Inflammatory macrophage treated with lipopolysaccharide for 1 hour (primary cell): ENCODE measurements at places on chromosomes 16 and 17.

DNA sequence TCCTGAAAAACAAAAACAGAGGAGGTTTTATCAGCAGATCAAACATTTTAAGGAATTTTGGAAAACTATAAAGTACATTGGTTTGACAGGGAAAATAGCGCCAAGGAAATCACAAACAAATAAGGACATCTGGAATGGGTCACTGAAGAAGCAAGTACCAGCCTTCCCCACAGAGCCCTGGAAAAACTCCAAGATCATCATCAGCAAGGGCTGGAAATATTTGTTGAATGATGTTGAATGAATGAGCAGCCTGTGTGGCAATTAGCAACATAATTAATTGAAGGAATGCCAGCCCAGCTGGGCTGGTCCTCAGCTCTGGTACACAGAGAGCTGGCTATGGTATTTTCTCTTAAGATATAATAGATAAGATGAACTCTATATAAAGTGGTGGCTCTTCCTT lies 290.4 kb downstream of the HS3ST3A1 start:
- no peak for DNase-seq

DNA sequence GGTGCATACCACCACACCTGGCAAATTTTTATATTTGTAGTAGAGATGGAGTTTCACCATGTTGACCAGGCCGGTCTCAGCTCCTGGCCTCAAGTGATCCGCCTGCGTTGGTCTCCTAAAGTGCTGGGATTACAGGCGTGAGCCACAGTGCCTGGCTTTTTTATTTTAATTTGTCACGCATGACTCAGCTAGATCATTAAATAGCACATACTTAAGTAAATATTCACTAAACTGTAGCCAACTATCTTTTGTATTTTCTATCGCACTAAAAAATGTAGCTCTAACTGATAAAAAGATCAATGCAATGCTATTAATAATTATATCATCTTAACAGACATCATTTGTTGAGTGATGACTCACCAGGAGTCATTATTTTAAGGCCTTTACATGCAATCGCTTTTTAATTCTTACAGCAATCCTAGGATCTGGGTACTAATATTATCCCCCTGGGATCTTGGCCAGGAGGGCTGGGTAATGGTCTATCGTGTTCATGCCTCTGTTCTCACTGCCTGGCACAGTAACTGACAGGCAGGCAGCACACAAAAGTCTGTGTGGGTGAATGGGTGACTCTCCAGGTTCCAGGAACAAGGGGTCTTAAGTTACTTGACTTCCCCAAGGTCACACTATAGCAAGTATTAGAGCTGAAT lies 693.5 kb upstream of the EEF2KMT start:
- DNase-seq: no peak

DNA sequence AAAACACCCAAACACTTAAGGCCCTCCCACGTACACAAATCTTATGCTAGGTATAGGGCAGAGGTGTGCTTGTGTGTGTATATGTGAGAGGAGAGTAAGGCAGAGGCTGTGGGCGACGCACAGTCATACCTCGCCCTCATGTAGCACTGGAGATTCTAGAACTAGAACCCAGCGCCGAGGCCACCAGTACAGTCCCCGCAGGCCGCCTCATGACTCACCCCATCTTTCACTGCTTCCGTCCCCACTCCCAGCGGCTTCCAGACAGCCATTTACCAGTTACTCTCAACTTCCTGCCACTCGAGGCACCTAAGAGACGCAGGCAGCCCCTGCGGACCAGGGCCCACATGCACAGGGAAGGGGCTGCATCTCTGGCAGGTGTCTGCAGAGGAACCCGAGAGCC lies 23.2 kb upstream of the CYTH1 start:
- no peak for DNase-seq

GRCh38 chr17:73455050-73455687 lies 143.4 kb upstream of the CDC42EP4 start:
- no peak for DNase-seq

- no peak for DNase-seq
Measured at GRCh38 chr16:8183176-8184099, 406.9 kb downstream of the TMEM114 start.

GRCh38 chr17:45016823-45017222 lies 34.6 kb downstream of the DCAKD start:
- DNase-seq: no peak

DNA sequence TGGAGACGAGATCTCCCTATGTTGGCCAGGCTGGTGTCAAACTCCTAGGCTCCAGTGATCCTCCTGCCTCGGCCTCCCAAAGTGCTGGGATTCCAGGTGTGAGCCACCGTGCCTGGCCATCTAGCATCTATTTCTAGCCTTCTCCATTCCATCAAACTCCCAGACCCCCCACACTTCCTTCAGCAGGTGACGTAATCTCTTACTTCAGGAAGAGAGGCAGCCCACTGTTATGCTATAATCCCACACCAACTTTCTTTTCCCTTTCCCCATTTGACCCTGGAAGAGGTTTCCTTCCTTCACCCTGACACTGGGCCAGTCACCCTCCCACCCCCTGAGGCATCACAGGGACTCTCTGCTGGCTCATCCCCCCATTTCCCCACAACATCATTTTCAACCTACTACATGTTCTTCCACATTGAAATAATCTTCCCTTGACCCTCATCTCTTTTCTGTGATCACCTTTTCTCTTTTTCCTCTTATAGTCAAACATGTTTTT lies 7.6 kb downstream of the ITGA2B start:
- peak; percentile 10 for DNase-seq

DNA sequence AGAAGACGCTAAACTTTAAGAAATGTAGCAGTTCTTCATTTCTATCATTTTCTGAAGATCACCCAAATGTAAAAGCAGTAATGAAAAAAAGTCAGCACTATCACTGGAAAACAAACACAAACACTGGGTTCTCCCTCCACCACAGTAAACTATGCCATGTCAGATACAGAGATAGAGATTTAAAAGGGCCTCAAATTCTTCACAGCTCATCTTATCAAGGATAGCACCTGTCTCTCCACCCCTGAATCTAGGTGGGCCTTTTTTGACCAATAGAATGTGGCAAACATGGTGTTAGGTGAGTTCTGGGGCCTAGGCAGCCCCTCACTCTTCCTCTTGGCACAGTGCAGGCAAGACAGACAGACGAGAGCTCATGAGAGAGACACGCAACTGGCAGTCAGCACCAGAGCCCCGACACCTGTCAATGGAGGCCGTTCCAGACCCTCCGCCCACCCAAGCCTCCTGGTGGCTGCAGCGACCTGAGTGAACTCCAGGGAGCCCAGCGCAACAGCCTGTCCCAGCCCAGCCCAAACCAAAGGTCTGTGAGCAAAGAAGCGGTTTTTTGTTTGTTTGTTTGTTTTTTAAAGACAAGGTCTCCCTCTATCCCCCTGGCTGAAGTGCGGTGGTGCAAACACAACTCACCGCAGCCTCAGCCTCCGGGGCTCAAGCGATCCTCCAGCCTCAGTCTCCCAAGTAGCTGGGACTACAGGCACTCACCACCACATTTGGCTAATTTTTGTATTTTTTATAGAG lies 79.8 kb downstream of the TBC1D16 start:
- DNase-seq: no peak

DNA sequence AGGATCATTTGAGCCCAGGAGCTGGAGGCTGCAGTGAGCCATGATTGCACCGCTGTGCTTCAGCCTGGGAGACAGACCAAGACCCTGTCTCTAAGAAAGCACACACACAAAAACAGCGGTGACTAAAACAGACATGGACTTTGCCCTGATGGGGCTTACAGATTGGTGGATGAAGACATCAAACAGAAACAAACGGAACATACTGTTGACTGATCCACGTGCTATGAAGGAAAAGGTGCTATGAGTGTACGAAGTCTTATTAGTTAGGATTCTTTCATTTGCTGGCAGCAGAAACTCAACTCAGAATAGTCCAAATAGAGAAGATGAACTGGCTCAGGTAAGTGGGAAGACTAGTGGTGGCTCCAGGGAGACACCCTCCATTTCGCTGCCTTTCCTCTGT lies 309.8 kb upstream of the N4BP1 start:
- DNase-seq: no peak

DNA sequence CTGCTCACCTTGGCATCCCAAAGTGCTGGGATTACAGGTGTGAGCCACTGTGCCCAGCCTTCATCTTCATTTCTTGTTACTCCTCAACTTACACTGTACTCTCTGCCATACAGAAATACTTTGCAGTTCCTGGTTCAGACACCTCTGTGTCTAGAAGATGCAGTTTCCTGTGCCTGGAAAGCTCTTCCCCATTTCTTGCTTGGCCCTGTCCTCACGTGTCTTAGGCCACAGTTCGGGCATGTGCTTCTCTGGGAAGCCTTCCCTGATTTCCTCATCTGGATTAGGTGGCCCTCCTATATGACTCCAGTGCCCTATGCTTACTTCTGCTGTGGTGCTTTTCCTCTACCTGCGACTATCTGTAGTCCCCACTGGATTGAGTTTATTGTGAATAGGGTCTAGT lies 26.5 kb upstream of the CDR2 start:
- DNase-seq: peak; percentile 54

- DNase-seq: no peak
Measured at GRCh38 chr16:80936410-80936809, 70.3 kb downstream of the CMC2 start.

- DNase-seq: peak; percentile 91
Measured at GRCh38 chr17:43778337-43779144, at the start of gene DUSP3. TSS of gene DUSP3 (minus strand) at chr17:43778977. CDS start at chr17:43778924, 53 bp downstream.

DNA sequence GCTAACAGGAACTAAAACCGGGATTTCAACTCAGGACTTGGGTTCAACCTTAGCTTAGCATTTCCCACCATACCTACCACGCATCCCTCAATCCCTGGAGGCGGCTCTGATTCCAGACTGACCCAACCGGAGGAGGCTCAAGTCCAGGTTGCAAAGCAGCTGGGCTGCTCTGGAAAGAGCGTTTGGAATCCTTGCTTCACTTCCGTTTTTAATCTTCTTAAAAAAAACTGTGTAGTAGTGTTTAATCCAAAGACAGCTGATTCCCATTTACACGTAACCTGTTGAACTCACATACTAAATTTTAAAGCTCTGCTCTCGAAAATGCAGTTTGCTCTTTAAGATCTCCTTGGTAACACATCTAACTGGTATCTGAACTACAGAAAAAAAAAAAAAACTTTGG lies 50.0 kb downstream of the NXN start:
- no peak for DNase-seq

DNA sequence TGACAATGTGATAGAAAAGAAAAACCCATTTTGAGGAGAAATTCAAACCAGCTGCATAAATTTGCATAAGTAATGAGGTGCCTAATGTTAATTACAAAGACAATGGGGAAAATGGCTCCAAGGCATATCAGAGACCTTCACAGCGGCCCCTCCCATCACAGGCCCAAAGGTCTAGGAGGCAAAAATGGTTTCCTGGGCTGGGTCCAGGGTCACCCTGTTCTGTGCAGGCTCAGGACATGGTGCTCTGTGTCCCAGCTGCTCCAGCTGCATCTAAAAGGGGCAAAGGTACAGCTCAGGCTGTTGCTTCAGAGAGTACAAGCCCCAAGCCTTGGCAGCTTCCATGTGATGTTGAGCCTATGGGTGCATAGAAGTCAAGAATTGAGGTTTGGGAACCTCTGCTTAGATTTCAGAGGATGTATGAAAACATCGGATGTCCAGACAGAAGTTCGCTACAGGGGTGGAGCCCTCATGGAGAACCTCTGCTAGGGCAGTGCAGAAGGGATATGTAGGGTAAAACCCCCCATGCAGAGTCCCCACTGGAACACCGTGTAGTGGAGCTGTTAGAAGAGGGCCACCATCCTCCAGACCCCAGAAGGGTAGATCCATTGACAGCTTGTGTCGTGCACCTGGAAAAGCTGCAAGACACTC lies 40.6 kb downstream of the IKZF3 start:
- no peak for DNase-seq

GRCh38 chr16:51180719-51181502 lies 29.8 kb upstream of the SALL1 start:
- no peak for DNase-seq

DNA sequence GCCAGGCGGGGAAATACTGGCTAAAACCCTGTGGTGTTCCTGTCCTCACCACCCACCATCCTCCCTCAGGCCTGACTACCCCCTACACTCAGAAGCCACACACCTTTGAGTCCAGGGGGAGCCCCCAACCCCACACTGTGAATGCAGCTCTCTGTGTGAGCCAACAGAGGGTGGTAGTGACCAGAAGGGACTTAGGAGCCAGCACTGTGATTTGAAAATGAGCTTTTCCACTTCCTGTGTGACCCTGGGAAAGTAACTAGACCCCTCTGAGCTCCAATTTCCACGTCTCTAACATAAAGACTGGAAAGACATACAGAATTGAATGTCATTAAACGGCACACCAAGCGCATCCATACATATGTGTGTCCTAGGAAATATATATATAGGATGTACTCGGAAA lies 58.7 kb downstream of the SDK2 start:
- DNase-seq: no peak

GRCh38 chr17:72699545-72699944 lies 392.9 kb downstream of the SLC39A11 start:
- DNase-seq: no peak

DNA sequence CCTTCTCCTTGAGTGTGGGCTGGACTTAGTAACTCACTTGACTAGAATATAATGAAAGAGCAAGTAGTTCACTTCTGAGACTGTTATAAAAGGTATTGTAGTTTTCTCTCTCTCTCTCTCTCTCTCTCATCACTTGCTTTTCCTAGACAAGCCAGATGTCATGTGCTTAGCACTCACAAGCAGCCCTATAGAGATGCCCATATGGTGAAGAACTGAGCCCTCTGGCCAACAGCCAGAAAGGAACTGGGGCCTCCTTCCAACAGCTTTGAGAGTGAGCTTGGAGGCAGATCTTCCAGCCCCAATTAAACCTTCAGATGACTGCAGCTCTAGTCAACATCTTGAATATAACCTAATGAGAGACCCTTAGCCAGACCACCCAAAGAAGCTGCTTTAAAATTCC lies 440.5 kb downstream of the GRIN2A start:
- no peak for DNase-seq

- DNase-seq: no peak
Measured at GRCh38 chr17:79890706-79891105, 51.5 kb upstream of the CBX4 start.

DNA sequence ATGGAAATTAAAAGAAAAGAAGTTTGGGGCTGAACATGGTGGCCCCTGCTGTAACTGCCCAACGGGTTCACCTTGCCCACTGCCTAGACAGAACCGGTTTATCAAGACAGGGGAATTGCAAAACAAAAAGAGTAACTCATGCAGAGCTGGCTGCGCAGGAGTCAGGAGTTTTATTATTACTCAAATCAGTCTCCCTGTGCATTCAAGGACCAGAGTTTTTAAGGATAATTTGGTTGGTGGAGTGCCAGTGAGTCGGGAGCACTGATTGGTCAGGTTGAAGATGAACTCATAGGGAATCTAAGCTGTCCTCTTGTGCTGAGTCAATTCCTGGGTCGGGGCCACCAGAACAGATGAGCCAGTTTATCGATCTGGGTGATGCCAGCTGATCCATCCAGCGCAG lies 4.4 kb upstream of the SCPEP1 start:
- DNase-seq: no peak
